ENCODE measurements at places on chromosomes 2 and 18.

DNA sequence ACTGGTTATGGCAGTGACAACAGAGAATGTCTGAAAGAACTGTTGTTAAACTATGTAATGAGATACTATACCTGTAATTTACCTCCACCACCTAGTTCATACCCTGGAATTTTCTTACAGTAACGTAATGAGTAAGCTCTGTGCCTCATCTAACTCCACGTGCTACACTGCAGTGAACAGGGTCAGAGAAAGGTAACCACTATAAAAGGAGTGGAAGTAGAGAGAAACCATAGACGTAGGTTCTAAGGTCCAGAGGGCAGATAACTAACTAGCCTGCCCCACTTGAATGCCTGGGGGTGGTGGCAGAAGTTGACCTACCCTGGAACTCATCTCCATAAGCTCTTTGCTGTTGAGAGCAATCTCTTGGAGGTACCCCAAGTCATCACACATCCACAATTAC is 32.0 kb upstream of the B4GALT6 start:
- no peak for DNase-seq

DNA sequence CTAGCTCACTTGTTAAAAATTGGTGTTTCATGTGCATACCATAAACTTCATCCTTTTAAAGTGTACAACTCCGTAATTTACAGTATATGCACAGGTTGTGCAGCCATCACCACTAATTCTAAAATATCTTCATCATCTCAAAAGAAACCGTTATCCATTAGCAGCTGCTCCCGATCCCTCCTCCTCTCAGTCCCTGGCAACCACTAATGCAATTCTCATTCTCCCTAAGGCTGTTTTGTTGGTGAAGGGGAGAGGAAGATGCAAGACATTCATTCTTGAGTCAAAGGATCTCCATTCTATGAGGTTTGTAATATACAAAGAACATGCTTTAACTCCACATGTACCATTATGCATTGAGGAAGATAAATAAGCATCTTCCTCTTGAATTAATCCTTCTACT is 48.6 kb downstream of the RNU4ATAC start:
- peak; percentile 12 for DNase-seq

DNA sequence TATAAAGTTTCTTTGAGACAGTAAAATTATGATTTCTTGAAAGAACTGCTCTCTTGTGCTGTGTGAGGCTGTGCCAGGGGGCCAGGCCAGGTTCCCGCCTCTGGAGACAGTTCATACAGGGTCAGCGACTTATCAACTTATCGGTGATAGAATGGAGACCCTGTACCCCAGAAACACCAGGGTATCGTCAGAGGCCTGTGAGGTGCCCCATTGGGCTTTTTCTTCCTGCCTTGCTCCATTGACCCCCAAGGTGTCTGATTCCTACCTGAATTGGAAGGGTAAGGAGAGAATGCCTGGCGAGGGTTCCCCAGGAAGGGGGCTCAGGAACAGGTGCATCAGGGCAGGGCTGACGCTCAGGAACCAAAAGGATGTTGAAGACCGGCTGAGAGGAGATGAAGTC is 4.3 kb downstream of the DLX1 start:
- no peak for DNase-seq

GRCh38 chr2:71581026-71581425 is 127.7 kb downstream of the DYSF start:
- DNase-seq: no peak

DNA sequence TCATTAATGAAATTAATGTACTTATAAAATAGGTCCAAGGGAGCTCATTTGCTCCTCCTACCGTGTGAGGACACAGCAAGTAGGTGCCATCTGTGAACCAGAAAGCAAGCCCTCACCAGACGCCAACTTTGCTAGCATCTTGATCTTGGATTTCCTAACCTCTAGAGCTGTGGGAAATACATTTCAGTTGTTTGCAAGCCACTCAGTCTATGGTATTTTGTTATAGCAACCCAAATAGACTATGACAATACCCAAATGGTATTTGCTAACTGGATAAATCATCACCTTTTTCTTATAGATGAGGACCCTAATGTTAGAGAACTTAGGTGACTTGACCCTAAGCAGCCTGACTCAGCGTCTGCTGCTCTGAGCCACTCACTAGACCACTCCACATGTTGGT is 379.6 kb downstream of the HRH4 start:
- no peak for DNase-seq

- peak; percentile 74 for DNase-seq
Observed at GRCh38 chr2:222859786-222860612, 837 bp upstream of the ACSL3 start.

DNA sequence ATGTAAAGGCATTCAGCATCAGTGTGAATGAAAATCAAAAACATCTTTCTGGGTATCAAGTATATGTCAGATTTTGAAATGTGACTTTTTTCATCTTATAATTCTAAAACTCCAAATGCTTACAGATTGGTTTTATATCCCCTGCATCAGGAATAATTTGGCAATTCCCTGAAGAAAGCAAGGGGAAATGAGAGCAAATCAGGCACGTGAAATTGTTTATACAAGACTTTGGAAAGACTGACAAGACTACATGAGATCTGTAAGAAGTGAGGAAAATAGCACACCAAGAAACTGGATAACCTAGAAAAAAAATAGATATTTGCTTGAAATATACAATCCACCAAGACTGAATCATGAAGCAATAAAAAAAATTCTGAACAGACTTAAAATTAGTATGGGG is 13.8 kb downstream of the COL6A3 start:
- no peak for DNase-seq

DNA sequence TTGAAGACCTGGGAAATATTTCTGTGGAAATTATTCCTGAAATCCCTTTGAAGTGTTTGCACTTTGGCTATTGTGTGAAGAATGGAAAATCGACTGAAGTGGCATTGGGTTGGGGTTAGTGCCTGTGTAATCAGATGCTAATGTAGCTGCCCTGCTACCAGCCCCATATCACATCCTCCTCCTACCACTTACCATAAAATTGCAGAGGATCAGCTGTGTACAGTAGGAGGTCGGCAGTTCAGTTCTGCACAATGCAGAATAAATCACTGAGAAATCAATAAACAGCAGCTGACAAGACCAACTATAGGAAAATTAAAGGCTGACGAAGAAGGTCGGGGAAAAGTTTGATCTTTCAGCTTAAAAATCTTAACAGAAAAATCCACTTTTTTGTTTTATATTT is 440.9 kb downstream of the PTPRM start:
- DNase-seq: no peak

DNA sequence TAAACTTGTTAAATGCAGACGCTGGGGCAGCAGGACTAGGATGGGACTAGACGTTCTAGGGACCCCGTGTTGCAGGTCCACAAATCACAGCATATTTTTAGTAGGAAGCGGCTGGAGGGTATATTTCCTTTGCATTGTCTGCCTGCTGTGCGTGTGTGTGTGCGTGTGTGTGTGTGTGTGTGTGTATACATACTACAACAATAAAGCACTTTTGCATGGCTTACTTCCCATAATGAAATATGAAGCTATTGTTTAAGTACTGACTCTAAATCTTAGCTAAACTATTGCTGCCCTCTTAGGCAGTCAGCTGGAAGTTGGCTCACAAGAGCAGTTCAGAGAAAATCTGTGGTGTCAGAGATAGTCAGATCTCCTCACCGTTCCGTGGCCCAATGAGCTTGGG is 133.4 kb downstream of the CABLES1 start:
- no peak for DNase-seq

- DNase-seq: no peak
Observed at GRCh38 chr18:40313030-40313642, 1641.9 kb upstream of the PIK3C3 start.

- DNase-seq: no peak
Observed at GRCh38 chr2:71951083-71951468, 196.6 kb downstream of the CYP26B1 start.

DNA sequence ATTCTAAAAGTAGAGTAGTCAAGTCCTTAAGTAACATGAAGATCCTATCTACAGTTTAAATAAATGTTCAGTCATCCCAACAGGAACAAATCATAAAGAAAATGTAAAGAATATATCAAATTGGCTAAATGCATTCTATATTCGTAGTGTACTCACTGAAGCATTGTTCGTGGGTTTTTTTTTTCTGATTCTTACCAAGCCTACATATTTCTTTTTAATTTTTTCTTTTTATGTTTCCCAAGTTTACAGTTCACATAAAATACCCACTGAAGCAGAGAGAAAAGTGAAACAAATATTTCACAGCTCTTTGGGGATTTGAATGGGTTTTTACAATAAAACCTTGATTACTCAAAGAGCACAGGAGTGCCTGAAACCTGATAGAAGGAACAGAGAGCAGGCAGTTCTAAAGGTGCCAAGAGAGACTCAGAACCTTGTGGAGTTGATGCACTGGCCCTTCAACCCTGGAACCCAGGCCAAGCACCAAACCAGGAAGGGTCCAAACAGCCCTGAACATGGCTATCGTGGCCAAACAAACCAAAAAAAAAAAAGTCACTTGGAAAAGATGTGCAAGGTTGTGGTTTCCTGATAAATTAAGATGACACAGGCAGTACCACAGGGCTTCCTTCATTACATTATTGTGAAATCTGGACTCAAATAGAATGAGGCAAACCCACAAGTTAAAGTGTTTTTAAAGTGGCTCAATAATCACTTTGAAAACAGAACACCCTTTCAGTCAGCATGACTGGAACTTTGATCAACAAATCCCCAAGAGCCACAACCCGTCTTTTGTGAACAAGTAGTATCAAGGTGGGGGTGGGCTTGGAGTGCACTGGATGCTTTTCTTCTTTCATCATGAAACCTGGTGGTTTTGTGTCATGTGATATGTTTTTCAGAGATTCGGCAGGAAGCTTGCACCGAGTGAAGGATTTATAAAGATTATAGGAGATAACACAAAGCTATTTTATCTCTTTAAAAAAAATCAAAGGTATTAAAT is 245.0 kb upstream of the FN1 start:
- no peak for DNase-seq

- peak; percentile 75 for DNase-seq
Observed at GRCh38 chr2:26942543-26943295, 27.7 kb upstream of the MAPRE3 start.

DNA sequence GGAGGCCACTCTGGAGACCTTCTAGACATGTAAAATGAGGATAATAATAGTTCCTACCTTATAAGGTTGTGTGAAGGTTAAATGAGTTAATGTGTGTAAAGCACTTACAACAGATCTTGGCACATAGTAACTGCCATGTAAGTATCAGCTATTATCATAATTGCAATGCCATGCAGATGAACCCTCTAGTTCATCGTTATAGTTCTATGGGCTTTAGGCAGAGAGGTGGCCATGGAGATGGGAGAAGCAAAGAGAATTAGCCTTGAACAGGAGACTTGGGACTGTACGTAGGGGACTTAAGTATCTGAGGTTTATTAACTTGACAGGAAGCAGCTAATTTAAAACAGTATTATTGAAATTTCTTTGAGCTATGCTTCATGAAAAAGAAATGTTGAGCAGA is 151.8 kb downstream of the PIK3C3 start:
- no peak for DNase-seq

- DNase-seq: no peak
Observed at GRCh38 chr2:174716785-174717184, 47.5 kb downstream of the CHRNA1 start.

DNA sequence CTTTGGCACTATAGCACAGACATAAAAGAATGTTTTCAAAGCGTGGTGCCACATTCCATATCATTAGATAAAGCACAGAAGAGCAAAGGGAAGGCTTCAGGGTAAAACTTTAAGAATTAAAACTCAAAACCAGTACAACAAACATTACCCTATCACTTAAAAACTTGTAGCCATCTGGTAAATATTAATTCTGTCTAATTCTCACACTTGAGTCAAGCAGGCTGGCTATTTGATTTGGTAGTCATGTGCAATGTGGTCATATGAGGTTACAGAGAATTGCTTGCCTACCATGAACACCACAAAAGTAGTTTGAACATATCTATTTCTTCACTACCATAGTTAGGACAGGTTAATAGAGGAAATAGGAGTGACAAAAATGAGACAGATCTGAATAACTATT is 244.9 kb downstream of the IRS1 start:
- no peak for DNase-seq

DNA sequence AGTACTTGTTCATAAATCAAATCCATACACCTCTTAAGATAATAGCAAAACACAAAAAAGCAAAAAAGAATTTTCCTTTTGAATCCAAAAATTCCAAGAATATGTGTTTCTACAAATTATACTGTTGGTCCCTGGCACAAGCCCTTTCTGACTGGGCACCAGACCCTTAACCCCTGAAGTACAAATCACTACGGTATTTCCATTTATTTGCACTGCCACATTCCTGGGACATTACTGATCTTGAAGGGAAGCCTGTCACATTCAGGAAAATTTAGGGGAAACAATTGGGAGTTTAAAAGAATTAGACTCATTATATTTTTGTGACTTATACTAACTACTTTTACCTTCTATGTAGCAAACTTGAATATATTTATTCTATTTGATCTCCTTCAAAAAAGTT is 98.8 kb downstream of the ZNF521 start:
- no peak for DNase-seq

DNA sequence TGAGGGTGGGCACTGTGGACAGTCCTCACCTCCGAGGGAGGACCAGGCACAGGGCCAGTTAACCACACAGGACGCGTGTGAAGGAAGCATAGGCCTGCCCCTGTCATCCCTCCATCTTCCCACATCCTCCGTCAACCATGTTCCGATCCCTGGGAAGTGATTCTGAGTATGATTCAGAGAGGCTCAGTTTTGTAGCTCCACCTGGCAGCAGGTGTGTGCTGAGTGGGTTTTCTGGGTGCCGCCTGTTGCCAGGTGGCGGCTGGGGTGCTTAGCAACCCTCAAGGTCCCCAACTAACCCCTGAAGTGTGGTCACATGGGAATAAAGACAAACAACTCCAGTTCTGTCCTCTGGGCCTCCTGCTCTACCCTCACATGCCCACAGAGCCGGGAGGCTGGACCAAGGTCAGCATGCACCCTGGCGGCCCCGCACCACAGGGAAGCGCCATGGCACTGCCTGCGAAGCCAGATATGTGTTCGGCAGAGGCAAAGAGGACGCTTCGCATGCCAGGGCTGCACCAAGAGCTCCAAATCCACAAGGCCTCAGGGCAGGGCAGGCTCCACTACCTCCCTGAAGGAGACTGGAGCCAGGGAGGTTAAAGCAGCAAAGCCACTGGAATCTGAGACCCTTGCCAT is 60.0 kb downstream of the ADCY3 start:
- DNase-seq: no peak

- DNase-seq: no peak
Observed at GRCh38 chr2:118643294-118643693, 204.2 kb downstream of the EN1 start.

DNA sequence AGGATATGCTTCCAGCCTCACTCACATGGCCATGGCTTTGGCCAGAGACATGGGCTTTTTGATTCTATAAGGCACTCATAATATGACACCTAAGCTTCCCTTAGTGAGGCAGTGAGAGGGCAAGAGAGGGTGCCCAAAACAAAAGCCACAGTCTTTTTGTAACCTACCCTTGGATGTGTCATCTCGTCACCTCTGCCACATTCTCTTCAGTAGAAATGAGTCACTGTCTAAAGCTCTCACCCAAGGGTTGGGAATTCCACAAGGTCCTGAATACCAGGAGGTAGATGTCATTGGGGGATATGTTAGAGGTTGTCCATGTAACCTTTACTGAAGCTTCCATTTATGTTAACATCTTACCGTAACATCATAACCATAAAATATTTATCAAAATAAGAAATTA is 108.4 kb downstream of the ALMS1 start:
- no peak for DNase-seq
